ENCODE measurements at places on chromosomes 1 and 21.

DNA sequence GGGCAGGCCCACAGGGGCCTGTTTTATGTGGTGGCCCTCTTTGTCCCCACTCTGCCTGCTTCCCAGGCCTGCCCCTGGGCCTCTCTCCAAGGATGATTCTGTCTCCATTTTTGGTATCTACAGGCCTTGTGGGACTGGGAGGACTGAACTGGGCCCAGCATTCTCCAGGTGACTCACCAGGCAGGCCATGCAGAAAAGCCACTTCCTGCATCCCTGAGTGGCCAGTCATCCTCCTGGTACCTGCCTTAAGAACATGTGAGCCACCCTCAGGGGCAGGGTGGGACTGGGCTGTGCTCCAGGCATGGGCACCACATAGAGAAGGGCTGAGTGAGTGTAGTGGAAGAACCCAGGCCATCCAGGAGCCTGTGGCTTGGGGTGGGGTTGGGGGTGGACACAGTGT is 20.0 kb upstream of the BCAR3 start:
- no peak for DNase-seq

DNA sequence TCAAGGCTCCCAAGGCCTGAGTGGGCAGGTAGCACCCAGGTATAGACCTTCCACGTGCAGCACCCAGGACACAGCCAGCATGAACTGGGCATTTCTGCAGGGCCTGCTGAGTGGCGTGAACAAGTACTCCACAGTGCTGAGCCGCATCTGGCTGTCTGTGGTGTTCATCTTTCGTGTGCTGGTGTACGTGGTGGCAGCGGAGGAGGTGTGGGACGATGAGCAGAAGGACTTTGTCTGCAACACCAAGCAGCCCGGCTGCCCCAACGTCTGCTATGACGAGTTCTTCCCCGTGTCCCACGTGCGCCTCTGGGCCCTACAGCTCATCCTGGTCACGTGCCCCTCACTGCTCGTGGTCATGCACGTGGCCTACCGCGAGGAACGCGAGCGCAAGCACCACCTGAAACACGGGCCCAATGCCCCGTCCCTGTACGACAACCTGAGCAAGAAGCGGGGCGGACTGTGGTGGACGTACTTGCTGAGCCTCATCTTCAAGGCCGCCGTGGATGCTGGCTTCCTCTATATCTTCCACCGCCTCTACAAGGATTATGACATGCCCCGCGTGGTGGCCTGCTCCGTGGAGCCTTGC is 1.7 kb downstream of the GJB4 start:
- DNase-seq = no peak

GRCh38 chr1:88609051-88609450 is 75.0 kb upstream of the PKN2 start:
- no peak for DNase-seq

DNA sequence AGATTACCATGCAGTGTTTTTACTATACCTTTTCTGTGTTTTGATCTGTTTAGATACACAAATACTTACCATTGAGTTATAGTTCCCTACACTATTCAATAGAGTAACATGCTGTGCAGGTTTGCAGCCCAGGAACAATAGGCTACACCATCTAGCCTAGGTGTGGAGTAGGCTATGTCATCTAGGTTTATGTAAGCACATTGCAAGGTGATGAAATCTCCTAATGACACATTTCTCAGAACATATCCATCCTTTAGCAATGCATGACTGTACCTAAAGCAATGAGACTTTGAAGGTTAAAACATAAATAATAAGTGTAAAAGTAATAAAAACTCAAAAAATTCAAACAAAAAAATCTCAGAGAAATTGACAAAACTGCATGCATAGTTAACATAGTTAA is 358.6 kb downstream of the USH2A start:
- DNase-seq = no peak

DNA sequence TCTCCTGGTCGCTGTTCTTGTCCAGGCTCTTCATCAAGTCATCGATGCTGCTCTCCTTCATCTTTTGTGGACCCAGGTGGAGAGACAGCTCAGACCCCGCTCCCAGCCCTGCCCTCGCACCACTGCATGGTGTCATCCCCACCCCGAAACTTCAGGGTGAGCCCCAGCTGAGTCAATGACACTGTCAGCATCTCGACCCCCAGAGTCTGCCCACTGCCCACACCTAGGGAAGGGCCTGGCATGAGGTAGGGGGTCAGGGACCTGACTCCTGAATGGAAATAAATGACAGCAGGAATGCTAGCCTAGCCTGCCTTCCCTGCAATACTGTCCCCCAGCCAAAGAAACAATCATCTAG is 1.6 kb upstream of the S100A6 start:
- DNase-seq = no peak

DNA sequence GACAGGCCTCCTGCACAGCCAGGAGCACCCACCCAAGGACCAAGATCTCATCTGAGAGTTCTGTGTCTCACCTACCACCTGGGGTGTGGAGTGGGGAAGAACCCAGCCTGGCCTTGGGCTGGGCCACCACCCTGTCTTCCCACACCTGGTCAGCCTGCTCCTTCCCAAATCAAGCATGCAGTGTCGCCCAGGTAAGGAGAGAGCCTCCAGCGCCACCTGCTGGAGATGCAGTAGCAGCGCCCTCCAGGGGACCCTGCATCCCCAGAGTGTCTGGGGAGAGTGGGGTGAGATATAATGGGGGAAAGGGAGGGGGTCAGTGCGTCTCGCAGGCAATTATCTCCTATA is 32.3 kb downstream of the KIAA2013 start:
- peak; percentile 29 for DNase-seq

- DNase-seq = no peak
These were observed 23.4 kb downstream of the ZNF678 start for GRCh38 chr1:227586733-227587132.

DNA sequence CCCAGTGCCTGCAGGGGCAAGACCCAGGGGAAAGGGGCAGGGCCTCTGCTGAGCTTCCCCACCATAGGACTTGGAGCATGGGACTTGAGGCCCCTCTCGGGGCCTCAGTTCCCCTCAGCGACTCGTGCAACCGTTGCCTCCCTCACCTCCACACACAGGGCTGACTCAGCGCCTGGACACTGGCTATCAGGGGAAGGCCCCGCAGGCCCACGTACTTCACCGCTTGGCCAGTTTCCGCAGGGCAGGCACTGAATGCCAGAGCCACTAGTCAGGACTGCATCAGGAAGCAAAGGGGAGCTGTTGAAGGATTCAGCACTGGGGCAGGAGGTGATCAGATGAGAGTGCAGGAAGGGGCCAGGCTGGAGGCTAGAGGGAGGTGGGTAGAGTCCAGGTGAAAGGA is 15.5 kb upstream of the FAM131C start:
- DNase-seq = no peak

- DNase-seq = no peak
These were observed 4.0 kb downstream of the CYP4A11 start for GRCh38 chr1:46937270-46937669.

DNA sequence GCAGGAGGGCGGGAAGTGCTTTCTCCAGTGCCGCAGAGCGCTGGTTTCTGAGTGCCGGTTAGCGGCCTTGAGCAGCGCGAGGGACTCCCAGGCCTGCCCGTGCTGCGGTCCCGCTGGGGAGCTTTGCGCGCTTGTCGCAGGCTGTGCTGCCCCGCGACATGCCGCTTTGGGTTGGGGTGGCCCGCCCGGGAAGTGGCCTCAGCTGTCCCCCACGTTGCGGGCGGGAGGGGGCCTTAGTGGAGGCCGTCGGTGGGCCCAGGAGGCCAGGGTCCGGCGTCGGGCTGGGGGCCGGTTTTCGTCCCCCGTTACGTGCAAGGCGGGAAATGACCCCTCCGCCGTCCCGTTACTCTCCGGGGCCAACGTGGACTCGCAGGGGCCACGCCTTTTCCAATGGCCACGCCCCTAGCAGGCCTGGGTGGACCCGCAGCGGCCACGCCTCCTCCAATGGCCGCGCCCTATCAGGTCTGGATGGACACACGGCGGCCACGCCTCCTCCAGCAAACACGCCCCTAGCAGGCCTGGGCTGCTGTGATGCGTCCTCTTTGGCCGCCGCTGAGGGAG is 977 bp upstream of the C1orf174 start:
- peak; percentile 69 for DNase-seq

GRCh38 chr1:76186554-76187170 is 112.1 kb downstream of the ST6GALNAC3 start:
- DNase-seq = no peak

GRCh38 chr1:186648613-186649012 is 31.6 kb downstream of the PTGS2 start:
- DNase-seq = no peak

GRCh38 chr1:74712881-74713280 is 20.0 kb downstream of the CRYZ start:
- DNase-seq = no peak

DNA sequence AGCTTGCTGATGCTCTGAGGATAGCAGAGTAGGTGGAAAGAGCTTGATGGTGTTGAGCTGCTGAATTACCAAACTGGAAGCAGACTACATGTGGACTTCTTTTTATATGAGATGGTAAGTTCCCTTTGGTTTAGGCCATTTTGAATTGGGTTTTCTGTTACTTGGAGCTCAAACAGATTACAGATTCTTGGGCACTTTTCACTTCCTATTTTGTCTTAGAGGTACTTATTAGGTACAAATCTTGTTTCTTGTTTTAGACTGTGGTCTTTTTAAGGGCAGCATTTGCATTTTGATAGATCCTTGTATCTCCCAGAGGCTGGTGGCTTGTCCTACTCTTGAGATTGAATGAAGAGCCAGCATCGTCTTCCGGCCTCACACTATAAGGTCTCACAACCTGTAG is 70.2 kb downstream of the GADD45A start:
- no peak for DNase-seq

GRCh38 chr1:56627636-56628039 is 17.5 kb upstream of the PRKAA2 start:
- DNase-seq = no peak

GRCh38 chr1:3922201-3922725 is 22.2 kb upstream of the C1orf174 start:
- DNase-seq = no peak

DNA sequence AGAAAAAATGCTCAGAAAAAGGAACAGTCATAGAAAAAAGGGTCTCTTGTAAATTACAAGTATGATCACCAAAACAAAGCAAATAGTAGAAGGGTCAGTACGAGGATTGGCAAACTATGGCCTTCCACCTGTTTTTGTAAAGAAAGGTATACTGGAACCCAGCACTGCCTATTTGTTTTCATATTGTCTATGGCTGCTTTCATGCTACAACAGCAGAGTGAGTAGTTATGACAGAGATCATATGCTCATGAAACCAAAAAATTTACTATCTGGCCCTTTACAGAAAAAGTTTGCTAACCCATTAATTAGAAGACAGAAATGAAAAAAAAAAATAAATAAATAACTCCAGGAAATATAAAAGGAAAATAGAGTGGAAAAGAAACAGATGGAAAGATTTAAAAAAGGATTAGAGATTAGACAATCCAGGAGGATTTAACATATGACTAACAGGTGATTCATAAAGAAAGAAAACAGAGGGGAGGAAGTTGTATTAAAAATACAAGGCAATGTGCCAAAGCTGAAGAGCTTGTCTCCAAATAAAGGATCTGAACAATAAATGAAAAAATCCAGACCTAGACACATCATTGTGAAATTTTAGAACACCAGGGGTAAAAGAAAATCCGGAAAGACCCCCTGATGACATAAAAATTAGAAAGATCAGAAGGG is 108.5 kb upstream of the SERTAD4 start:
- DNase-seq = no peak

- DNase-seq = no peak
These were observed 217.3 kb upstream of the SGIP1 start for GRCh38 chr1:66316464-66317247.

DNA sequence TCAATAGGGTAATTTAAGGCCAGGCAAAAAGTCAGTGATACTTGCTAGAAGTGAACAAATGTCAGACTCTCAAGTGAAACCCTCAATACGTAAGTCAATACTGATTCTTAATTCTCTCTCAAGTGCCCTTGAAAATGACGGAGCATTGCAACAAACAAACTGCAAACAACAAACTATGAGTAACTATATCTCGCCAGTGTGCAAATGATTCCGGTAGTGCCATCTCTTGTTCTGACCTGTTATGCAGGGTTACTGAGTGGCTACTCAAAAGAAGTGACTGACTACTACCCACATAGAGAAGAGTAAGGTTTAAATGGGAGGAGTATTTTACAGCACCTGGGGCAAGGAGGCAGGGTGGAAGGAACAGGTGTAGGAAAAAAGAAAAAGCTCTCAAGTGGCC is 1.6 kb downstream of the SLC19A2 start:
- DNase-seq = no peak

GRCh38 chr1:151175863-151176262 is at the start of gene TMOD4:
Gene TMOD4 (minus strand): TSS chr1:151175981. CDS start chr1:151174875, 1,106 bp downstream.
- no peak for DNase-seq

DNA sequence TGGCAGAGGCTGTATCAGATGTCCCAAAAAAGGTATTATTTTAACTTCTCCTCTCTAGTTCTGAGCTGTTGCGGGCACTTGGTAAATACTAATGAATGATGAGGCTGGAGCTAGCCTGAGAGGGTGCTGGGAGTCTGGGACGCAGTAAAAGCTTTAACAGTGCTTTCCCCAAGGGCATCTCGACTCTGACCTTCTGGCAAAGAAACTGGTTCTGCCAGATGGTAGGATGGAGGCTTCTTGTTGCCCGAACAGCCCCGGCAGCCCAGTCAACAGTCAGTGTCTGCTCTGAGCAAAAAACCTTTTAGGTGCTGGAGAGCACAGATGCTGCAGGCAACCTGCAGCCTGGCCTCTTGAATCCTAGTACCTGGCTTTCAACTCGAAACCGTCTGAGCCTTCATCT is 2.5 kb upstream of the PNRC2 start:
- DNase-seq = no peak

GRCh38 chr1:233281711-233282581 is 13.6 kb downstream of the PCNX2 start:
- no peak for DNase-seq

- DNase-seq = no peak
These were observed 58.5 kb downstream of the WDR4 start for GRCh38 chr21:42820616-42821465.

GRCh38 chr1:44519035-44519676 is 114.1 kb downstream of the RNF220 start:
- no peak for DNase-seq

DNA sequence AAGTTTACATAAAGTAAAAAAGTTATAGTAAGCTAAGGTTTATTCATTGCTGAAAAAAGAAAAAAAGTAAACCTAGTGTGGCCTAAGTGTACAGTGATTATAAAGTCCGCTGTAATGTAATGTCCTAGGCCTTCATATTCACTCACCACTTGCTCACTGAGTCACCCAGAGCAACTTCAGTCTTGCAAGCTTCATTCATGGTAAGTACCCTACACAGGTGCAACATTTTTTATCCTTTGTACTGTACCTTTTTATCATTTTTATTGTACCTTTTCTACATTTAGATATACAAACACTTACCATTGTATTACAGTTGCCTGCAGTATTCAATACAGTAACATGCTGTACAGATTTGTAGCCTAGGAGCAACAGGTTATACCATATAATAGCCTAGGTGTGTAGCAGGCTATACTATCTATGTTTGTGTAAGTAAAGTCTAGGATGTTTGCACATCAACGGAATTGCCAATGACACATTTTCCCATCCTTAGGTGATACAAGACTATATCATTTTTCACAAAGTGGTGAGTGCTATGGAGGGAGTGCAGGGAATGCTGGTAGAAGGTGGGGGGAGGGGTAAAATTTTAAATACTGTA is 58.0 kb upstream of the DMRTA2 start:
- DNase-seq = no peak

GRCh38 chr1:240457203-240457602 is 154.8 kb downstream of the GREM2 start:
- no peak for DNase-seq

- DNase-seq = no peak
These were observed 170.1 kb upstream of the IRF2BP2 start for GRCh38 chr1:234780112-234780511.
